ENCODE measurements at places on chromosomes 1 and 21.

DNA sequence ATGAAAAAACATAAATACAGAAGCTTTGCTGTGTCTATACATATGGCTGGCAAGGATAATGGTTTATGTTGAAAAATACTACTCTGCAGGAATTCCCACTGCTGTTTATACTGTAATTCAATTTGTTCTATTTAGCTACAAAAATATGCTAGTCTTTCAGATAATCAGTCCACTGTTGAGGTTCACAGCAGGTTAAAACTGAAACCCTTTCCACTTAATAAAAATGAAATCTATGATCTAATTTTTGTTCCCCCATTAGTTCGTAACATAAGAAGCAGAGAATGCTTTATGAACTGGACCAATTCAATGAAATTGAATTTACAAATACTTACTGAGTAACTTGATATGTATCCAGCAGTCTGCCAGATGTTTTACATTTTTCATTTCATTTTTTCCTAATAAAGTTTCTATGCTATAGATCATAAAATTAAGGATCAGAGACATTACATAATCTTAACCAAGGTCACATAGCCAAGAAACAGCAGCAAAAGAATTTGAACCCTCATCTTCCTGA is 360.1 kb upstream of the BEND5 start:
- DNase-seq = no peak

GRCh38 chr1:244712669-244713068 is 59.7 kb downstream of the DESI2 start:
- DNase-seq = no peak

DNA sequence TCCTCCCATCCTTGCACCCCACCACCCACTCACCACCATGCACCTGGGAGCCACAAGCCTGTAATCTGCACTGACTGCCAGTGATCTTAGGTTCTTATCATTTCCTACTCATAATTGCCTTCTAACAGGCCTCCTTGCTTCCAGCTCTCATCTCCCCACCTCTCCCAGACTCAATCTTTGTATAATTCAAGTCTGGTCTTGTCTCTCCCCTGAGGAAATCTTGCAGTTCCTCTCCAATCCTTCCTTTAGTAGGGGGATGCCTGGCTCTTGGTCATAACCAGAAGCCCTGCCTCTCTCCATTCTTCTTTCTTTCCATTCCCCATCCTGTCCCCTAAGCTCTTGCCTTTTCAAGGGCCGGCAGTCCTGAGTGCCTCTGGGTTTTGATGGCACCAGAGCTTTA is 27.8 kb downstream of the PIGM start:
- DNase-seq = no peak

- no peak for DNase-seq
These were observed 64.4 kb downstream of the MACF1 start for GRCh38 chr1:39268906-39269305.

DNA sequence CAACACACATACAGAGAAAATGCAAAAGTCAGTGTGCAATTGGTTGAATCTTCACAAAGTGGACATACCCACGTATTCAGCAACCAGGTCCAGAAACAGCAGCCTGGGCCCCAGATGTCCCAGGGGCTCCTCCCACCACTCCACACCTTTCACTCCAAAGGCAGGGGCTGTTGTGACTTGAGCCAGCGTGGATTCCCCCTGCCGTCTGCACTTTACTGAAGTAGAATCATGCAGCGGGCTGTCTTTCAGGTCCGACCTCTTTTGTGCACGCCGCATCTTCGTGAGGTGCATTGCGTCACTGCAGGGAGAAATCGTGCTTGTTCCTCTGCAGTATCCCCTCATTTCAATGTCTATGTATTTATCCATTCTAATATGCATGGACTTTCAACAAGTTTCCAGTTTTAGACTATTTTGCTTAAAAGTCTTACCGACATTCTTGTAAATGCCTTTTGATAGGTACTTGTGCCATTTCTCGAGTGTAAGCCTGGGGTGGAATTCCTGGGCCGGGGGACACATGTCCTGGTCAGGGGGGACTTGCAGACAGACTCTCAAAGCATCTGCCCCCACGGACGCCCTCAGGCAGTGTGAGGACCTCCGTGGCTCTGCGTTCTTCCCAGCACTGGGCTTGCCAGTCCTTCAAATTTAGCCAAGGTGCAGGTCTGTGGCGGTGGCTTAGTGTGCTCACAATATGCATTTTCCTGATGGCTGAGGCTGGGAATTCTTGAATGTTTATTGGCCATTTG is 29.3 kb upstream of the ACTRT2 start:
- DNase-seq = no peak

DNA sequence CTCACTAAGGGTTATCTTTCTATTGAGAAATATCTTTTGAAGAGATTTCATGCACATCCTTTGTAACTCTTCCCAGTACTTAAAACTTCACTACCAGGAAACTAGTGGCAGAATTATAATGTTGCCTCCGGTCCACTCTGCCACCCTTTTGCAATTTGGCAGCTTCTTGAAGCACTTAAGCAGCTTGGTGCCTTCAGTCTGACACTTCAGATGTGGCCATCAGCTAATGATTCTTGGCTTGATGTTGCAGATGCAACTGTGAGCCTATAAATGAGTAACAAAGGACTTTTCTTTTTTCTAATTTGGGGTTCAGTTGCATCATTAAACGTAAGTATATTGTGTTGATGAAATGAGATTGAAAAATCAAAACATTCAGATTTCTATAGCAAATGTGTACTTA is 187.5 kb upstream of the C21orf91 start:
- DNase-seq = no peak

- no peak for DNase-seq
These were observed 156.5 kb upstream of the VAMP3 start for GRCh38 chr1:7614576-7615074.

- DNase-seq = no peak
These were observed 340.7 kb downstream of the ADGRL2 start for GRCh38 chr1:82141390-82141789.

GRCh38 chr1:116948046-116948445 is 38.3 kb downstream of the PTGFRN start:
- DNase-seq = no peak

Data from A172 (cell line).